NCI-H526 treated with DMSO at 0.1 percent for 48 hours (cell line): ENCODE measurements at places on chromosomes 16 and 17.

- no peak for DNase-seq
Observed at GRCh38 chr16:349211-349610, 3.3 kb downstream of the AXIN1 start.

DNA sequence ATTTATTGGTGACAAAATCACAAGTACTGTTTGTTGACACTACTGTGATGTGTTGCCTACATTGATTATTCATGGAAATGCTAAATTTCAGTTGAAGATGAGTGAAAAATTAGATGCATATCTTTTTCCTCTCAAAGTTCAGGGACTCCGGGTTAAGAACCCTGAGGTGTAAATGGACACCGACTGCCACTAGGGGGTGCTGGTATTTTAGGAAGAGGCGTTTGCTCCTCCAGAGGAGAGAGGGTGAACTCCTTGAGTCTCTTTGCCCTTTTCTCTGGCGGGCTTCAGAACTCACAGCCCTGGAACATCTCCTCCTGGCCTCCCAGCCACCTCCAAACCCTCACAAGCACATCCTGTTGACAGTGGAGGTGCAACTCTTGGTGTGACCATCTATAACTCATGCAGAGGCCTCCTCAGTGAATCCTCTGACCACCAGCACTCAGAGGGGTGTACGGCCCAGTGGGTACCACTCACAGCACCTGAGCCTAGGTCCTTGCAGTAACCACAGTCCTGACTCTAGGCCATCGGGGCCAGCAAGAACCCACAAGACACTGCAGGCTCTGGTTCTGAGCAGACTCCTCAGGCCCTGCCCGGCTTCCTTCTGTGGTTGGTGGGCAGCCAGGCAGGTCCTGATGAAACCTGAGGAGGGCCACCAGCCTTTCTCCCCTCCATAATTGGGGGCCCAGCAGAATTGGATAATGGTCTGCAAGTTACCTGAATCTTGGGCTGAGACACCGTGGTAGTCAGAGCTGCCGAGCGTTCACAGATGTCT lies 26.2 kb upstream of the PIK3R5 start:
- DNase-seq, result peak; percentile 3

DNA sequence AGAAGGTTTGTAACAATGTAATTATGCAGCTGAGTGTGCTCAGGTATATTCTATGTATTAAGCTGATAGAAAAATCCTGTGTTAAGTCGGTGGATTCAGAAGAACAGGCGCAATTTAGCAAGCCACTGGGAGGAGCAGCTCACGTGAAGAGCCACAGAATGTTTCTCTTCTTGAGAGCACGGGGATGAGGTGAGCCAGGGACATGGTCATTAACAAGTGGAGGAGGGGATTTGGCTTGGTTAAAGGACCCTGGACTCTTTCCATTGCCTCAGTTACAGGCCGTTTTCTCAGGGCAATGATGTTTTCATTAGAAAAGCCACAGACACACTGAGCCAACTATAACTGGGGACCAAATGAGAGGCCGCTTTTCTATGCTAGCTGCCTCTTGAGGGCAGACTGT lies 178.7 kb downstream of the SNX29 start:
- DNase-seq, result no peak

GRCh38 chr17:40058186-40058784 lies 4.1 kb upstream of the MED24 start:
- DNase-seq, result no peak

DNA sequence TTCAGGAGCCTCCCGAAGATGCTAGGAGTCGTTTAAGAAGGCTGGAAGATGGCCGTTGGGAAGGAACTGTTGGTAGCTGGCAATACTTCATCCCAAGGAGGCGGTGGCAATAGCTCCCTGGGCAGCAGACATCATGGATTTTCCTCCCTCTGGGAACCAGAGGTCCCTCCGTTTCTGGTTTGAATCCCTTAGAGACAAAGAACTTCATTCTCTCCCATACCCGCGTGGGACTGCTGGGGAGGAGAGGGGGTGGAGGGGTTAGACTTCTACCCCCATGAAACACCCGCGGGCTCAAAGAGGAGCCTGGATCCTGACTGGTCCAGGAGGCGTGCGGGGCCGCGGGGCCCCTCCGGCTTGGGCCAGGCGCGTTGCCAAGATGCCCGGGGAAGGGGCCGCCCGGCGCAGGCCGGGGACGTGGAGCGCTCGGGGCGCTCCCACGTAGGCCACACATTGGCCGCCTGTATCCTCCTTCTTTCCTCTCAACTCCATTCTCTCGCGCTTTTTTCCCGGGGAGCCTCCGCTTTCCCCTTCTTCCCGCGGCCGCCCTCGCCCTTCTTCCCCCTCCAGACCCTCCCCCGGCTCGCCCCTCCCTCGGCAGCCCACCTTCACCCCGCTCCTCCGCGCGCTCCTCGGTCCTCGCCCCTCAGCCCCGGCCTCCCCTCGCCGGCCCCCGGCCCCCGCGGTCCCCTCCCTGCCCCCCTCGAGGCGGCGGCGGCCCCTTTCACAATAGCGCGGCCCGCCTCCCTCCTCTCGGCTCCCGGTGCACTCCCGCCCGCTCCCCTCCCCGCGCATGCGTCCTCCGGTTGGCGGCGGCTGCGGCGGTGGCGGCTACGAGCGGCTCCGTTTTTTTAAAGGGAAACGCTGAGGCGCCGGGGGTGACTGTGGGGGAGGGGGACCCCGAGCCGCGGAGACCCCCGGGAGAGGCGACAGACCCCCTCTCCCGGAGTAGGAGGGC lies at the start of gene MSL1:
TSS of gene MSL1 (plus strand) at position 791 of the 955 bp plus-strand sequence. CDS start 642 bp downstream, outside the sequence.
- DNase-seq, result peak; percentile 49

DNA sequence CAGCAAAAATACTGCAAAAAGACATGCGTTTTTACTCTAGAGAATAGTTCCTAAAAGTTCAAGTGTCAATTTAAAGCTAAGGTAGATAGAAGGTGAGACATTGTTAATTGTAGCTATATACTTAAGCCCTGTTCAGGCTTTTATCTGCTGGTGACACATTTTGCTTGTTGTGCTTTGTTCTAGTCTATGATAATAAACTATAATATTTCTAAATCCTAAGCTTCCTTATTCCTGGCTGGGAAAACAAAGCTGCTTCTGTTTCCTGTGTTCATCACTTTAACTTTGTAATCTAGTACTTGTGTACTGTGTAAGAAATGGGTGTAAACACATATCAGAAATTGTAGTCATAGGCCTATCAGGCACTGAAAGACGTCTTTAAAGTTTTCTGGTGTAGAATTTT lies 77.3 kb downstream of the EFCAB13 start:
- DNase-seq, result no peak

DNA sequence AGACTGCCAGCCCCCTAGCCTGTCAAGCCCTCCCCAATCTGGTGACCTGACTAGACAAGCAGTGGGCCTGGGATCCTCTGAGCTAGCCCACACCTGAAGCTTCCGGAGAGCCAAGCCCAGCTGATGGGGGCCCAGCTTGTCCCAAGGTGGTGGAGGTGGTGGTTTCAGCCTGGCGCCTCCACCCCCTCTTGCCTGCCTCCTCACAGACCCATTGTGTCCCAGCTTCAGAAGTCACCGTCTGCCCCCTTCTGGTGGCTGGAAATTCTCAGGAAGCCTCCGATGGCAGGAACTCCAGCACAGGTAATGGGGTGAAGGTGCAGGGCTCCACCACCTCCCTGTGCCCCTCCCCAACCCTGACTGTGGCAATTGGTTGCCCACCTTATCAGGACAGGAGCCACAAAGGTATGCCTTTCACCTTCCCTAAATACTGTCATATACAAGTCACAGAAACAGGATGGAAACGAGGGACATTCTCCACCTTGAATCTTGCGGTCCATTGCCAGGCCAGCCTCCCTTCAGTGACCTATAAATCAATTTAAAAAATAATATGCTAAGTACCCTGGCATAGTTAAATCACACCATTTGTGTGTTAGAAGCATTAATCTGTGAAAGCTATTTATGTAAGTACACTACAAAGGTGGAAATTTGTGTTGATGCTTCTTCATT lies 66.0 kb upstream of the ZNF423 start:
- DNase-seq, result peak; percentile 17

- DNase-seq, result no peak
Observed at GRCh38 chr17:69722518-69722917, 308.0 kb downstream of the MAP2K6 start.

GRCh38 chr16:85832570-85833218 lies 33.2 kb downstream of the COX4I1 start:
- no peak for DNase-seq
